ENCODE measurements at places on chromosomes 6 and 20. TPM values are rescaled to one million over a fixed set of nuclear protein-coding genes. Genes with fewer than 3 reads are reported as not detected.

PNLDC1 gene
- polyA plus RNA-seq = 0.39 TPM

GRCh38 chr6:13814938-13815575 is 700 bp upstream of the MCUR1 start:
- no peak for DNase-seq

DNA sequence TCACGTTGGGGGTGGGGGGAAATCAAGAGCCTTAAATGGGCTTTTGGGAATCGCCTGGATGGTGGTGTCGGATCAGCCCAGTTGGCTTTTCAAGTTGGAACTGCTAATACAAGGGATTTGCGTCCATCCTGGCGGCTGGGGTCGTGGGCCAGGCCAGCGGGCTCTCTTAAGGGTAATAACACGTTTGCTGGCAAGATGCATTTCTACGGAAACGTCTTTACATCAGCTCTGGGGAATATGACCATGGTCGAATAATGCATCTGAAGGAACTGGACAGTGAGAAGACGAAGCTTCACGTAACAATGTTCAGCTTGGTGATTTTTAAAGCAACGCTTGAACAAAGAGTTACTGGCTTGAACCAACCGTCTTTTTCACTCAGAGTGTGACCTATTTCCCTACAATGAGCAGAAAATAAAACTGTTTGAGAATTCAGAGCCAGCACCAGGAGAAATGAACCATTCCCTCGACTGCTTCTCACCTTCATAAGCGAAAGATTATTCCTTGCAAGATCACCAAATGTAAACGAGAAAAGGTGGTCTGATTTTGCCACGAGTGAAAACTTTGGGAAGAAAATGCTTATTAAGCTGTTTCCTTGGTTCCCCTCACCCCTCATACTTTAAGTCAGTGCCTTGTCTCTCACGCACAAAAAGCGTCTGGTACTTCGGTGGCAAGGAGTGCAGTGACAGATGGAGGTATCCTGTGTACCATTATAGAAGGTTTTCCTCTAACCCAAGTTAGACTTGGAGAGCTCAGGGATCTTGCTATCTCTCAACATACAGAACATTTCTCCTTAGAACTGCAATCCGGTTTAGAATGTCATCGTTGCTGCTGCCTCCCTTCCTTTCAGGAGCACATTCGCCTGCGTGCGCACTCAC is 1.4 kb upstream of the MARCKS start:
- DNase-seq = peak; percentile 77

DNA sequence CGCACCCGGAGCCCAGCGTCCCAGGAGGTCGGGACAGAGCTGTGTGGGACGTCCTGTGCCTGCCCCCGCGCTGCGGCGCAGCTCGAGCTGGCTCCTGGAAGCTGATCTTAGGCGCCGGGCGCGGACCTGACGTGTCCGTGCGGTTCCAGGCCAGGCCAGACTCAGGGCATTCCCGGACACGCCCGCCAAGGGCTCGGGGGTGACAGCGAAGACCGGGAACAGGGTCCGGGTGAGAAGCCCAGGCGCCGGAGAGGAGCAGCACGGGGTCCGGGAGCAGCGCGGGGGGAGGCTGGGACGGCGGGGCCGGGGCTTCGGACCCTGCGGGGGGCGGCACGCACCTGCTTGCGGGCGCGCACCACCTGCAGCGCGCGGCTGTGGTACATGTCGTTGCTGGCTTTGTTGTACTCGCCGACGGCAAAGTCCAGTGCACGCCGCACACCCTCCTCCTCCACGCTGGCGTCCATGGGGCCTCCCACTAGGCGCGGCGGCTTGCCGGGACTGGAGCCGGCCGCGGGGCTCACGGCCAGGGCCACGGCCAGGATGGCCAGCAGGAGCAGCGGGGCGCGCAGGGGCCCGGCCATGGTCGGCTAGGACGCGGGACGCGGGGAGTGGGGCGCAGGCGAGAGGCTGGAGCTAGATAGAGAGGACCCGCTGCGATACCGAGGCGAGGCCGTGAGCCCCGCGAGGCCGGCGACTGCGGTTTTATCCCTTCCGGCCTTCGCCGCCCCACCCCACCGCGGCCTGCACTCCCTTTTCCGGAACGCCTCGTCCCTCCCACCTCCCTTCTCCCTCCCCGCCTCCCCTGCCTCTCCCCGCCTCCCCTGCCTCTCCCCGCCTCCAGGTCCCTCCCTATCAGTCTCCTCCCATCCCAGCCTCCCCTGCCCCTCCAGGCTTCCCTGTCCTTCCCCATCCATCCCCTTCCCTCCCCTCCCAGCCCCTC is at the start of gene CST3:
TSS of gene CST3 (minus strand) at position 674 of the 940 bp plus-strand sequence. CDS start at position 581, 93 bp downstream.
- DNase-seq = peak; percentile 83

DNA sequence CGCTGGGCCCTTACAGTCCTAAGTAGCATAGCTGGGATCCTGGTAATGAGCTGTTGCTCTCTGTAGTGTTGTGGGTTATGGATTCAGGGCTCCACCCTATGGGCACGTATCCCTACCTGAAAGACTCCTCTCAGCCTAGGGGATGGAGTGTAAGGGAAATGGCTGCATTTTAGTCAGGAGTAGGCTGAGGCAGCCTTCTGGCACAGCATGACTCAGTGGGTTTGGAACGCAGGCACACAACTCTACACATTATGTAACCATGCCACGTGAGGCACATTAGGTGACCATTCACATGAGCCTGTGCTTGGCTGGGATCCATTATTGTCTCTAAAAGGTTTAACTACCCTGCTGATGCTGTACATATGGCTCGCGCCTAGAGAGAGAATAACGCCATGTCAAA is 27.8 kb downstream of the HDDC2 start:
- no peak for DNase-seq

MCCD1 gene
- not detected for polyA plus RNA-seq

GRCh38 chr6:116624036-116624805 is 7.9 kb downstream of the RSPH4A start:
- DNase-seq = no peak

PSMB9 gene
- 4.2 TPM for polyA plus RNA-seq

PLEKHG1 gene
- polyA plus RNA-seq = 15.6 TPM

DNA sequence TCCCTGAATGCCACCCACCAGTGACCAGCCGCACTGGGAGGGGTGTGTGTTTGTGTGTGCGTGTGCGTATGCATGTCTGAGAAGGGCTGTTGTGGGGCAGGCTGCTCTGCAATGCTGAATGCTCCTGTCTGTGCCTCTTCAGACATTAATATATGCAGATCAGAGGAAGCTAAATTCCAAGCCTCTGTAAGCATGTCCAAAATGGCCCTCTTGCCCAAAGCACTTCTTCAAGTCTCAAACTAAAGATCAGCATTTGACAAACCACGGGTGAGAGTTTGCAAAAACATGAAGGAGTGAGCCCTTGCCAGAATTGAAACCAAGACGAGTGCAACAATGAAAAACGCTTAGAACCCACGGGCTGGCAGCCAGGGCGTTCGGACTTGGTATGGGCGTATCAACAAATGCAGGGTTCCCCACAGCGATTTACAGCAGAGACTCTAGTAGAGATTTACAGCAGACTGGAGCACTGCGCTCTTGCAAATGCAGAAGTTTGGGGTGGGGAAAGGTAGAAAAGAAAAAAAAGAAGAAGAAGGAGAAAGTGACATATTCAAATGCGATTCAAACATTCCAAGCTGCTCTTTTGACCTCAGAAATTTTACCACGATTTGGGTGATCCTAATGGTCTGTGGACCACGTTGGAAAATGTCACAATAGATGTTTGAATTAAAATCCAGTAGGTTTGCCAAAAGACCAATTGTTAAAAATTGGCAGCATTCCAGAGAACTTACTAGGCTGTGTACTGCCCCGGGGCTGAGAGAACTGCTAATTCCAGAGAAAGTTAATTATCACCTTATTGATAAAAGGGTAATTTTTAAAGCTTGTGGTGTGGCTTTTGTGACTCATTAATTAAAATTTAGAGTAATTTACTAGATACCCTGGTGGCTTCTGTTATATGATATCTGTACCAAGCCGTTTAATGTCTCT is 3.5 kb downstream of the SCML4 start:
- no peak for DNase-seq

C20orf96 gene
- polyA plus RNA-seq = 11.1 TPM

GRCh38 chr6:4677011-4677750 is 99.0 kb upstream of the CDYL start:
- DNase-seq = no peak

DNA sequence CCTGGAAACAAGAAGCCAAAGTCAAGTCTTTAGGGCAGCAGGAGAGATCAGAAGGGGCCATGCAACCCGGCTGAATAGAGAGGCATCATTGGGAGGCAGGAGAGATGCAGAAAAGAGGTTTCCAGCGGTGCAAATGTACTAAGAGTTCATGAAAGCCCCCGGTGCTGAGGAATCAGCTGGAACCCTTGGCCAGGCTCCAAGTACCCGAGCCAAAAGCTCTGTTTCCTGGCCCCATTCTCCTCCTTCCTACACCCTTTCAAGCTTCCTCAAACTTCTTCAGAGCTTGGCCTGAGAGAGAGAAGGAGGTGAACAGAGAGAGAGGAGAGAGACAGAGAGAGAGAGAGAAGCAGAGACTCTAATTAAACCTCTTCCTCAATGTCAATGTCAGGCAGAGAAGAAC is 433.5 kb downstream of the PRKN start:
- DNase-seq = peak; percentile 61

Measured in hindlimb muscle (tissue), 1 donor.